Left ventricle myocardium superior (tissue), 1 donor: ENCODE measurements at places on chromosomes 7 and 10.
A peak's percentile ranks its signal among the peaks of the same experiment; 100 is the strongest.

DNA sequence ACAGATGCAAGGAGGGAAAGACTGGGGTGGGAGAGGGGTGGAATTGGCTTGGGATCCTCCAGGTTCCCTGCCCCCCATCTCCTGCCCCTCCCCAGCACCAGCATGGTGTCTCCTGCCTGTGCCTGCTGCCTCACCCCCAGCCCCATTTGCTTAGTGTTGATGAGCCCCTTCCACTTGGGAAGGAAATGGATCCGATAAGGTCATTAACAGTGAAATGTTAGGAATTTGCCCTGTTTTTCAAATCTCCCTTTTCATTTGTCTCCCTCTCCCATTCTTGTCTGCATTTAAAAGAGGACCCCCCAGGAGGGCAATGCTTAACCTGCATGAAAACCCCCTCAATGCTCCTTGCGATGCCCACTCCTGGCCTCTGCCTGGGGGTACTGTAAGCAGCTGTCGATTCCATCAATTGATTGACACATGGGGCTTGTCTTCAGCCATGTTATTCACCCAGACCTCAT, 51.5 kb downstream of the HK1 start:
- no peak for DNase-seq

DNA sequence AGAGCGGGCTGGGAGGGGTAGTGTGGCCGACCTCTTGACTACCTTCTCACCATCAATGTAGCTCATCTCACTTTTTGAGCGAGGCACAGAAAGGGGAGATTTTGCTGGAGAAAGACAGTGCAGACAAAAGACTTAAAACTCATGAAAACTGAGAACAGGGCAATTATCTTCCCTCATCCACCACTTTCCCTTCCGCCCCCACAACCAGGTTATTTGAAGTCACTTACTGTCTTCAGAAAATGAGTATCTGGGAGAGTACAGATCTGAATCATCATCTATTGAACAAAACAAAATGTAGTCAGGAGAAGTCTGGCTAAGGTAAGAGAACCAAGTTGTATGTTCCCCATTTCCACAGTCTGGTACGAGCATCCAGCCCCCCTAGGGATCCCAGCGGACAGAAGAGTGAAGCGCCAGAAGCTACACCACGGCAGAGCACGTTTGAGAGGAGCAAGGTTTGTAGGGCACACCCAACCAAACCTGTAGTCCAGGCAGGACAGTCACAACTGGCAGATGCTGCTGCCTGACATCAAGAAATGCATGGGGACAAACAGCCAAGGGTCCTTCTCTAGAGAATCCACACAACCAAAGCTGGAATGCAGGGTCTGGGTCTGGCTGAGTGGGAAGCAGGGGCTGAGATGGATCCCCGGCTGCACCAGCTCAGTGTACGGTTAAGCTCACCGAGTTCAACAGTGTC, 93.4 kb upstream of the PDLIM1 start:
- DNase-seq, result no peak

DNA sequence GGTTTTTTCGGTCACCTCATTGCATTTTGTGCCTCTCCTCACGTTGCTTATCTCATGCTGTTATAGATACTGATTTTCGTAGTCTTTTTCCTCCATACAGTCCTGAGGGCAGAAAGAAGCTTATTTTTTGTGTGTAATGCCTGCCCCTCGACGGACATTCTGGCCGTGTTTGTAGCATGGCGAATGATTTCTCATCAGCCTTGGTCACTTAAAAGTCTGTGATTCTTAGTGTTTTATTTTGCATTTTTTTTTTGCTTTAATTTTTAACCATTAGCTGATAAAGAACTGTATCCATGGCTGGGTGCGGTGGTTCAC, 469 bp upstream of the NOC3L start:
- no peak for DNase-seq

GRCh38 chr10:48451969-48452878, 145.7 kb downstream of the MAPK8 start:
- no peak for DNase-seq

- no peak for DNase-seq
These were observed 77.9 kb upstream of the CAMK2B start for GRCh38 chr7:44403176-44403759.

DNA sequence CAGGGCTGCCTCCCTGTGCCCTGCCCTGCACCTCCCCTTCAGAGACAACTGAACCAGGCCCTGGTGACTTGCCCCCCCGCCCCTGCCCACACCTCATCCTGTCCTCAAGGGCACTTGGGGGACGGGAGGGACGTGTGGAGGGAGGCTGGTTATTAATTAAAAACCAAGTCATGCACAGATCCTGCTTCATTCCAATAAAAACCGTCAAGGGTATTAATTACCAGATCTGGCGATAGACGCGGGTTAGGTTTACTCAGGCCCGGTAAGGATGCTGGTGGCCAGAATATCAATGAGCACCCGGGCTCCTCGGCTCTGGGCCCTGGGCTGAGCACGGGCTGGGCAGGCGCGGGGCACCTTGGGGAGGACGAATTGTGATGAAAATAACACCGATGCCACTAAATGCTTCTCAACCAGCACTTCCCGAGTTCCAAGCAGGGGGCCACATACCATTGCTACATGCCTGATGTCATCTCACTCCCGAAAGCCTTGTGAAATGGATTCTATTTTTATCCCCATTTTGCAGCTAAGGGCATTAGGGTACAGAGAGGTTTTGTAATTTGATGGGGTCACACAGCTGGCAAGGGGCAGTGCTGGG, 24.5 kb upstream of the GTF2IRD1 start:
- no peak for DNase-seq

DNA sequence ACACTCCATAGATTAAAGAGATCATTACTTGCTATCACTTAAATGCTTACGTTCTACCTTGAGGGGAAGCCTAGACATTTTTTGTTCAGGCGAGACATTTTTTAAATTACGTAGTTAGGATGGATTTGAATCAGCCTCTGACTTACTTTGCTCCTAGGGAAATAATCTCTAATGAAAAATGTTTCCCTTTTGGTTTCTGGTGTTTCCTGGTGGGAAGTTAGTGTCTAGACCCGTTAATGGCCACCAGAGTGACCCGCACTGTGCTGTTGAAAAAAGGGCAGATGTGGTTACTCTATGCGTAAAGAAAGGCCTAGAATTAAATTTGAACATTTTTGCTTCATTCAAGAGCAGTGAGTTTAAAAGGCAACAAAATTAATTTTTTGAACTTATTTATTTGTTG, 3.8 kb downstream of the ZNF365 start:
- no peak for DNase-seq

- peak; percentile 33 for DNase-seq
These were observed 941 bp upstream of the LUC7L2 start for GRCh38 chr7:139358541-139359365.

GRCh38 chr7:141928845-141929195, 12.6 kb downstream of the OR9A4 start:
- no peak for DNase-seq

DNA sequence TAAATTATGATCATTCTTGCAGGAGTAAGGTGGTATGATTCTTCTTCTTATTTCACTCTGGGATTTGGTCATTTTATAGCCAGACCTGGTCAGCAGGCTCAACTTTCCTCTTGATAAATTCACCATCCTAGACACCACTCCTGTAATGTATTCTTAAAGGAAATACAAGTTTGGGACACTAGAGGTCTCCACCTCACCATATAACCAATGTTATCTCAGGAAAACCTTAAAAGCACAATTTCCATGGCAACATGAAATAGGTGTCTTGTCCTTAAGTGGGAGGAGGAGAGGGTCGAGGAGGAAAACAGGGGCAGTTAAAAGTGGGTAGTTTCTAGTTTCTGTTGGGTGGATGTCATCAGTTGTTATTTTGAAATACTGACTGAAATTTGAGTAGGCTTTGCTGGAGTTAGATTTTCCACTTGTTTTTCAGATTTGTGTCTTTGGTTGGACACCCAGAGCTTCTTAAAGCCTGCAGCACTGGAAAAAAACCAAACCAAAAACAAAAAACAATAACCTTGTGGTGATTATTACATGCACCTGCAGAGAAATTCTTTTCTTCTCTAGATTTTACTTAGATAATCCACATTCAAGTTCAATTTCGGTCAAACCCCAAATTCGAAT, 163.1 kb downstream of the PRKCQ start:
- no peak for DNase-seq

- no peak for DNase-seq
These were observed 14.4 kb downstream of the PIP4K2A start for GRCh38 chr10:22699976-22700375.

DNA sequence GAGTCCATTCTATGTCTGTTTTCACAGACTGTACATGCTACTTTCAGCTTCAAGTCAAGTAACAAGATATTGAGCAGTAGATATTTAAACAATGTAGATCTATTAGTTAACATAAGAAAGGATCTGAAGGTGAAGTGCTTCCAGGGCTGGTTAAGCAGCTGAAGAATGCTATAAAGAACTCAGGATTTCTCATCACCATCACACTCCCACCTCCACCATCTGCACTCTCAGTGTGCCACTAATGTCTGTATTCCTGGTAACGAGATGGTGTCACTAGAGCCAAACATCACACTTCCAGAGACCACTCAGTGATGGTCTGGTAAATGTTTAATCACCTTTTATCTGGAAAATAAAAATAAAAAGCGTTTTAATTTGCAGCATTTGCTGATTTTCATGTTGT, 224.0 kb upstream of the FERD3L start:
- DNase-seq, result no peak

DNA sequence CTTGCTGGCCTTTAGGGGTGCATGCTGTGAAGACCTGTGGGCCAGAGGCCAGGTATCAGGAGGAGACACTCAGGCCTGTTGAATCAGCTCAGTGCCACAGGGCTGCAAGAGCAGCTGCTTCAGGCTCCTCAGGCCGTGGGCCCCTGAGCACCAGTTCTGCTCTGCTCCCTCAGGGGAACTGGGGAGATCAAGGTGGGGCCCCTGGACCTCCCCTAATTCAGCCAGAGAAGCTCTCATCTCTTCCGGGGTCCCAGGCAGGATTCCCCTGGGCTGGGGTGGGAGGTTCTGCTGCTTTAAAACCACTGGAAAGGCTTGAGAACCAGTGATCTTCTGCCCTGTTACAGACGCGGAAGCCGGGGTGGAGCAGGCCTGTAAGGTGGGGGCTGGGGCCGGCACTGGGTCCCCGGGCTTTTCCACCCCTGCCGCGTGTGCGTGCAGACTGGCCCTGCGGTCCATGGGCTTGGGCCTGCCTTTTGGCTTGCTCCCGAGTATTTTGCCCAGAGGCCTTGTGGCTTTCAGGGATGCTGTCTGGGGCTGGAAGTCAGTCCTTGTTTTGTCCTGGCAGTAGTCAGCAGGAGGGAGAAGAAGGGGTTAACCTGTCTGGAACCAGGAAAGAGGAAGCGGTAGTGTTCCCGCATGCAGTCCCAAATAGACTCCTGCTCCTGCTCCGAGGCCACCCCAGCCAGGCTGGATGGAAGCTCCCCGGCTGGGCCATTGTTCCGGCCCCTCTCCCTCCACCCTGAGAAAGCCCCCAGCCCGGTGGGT, 74.3 kb downstream of the LHPP start:
- no peak for DNase-seq

DNA sequence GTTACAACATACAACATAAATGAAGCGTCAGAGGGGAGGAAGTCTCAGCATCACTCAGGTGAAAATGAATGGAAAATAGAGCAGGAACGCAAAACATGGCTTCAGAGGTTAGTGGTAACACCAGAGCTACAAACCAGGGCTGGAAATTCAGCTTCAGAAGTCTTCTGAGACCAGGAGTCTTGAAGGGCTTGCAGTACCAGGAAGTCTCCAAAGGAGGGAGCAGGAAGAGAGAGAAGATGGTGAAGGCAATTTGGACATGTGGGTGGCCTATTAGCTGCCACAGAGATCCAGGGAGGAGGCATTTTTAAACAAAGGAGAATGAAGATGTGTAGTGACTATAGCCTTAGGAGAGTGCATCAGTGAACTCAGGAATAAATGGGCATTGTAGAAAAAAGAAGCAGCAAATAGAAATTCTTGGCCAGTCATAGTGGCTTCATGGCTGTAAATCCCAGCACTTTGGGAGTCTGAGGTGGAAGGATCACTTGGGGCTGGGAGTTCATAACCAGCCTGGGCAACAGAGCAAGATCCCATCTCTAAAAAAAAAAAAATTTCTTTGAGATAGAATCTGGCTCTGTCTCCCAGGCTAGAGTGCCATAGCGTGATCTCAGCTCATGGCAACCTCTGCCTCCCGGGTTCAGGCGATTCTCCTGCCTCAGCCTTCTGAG, 9.3 kb upstream of the TET1 start:
- DNase-seq, result no peak

DNA sequence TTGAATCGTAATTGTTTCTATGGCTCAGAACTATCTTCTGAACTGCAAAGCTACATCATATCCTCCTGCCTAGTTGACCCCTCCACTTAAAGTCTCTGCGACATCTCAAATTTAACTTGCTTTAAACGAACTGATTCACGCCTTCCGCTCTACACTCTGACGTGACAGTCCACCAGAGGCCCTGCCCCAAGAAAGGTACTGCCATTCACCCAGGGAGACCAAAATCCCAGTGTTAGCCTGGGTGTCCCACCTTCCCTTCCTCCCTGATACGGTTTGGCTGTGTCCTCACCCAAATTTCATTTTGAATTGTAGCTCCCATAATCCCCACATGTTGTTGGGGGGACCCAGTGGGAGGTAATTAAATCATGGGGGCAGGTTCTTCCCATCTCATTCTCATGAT, 90.8 kb downstream of the CPXM2 start:
- no peak for DNase-seq

DNA sequence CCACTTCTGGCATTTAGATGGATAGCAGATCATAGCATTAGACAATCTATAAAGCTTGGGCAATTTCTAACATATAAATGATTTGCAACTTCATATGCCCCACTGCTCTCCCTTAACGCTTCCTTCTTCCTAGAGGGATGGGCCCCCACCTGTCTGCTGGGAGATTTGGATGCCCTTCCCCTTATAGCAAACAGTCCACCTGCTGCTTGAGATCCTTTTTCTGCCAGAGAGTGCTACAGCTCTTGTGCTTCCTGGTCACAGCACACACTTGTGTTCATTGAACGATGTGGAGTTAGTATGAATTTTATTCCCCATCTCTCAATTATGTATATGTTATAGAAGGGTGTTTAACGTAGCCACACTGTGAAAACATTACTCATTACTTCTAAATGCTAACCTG, 10.4 kb upstream of the PCGF5 start:
- DNase-seq, result no peak

GRCh38 chr10:113241599-113242360, 291.7 kb downstream of the TCF7L2 start:
- DNase-seq, result no peak

GRCh38 chr7:100352984-100353684, 4.8 kb upstream of the PILRB start:
- DNase-seq, result no peak

- DNase-seq, result no peak
These were observed 7.7 kb downstream of the DDX56 start for GRCh38 chr7:44565795-44566559.

DNA sequence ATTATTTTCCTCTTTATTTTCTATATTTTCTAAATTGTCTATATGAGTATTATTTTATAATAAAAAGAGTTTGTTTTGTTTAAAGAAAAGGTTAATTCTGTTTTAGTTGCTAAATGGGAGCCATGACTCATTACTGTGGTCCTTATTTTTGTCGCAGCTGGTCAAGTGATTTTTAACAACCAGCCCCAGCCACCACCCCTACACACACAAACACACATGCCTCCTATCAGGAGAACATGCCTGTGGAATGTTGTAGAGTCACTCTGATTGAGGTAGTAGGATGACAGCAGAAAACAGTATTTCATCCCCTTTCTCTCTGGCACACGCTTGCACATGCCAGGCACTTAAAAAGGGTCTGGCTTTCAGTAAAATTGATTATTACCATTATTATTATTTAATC, 68.6 kb upstream of the GDF10 start:
- no peak for DNase-seq
